Kidney glomerular epithelial cell (primary cell): ENCODE measurements at places on chromosomes 2 and 18.

DNA sequence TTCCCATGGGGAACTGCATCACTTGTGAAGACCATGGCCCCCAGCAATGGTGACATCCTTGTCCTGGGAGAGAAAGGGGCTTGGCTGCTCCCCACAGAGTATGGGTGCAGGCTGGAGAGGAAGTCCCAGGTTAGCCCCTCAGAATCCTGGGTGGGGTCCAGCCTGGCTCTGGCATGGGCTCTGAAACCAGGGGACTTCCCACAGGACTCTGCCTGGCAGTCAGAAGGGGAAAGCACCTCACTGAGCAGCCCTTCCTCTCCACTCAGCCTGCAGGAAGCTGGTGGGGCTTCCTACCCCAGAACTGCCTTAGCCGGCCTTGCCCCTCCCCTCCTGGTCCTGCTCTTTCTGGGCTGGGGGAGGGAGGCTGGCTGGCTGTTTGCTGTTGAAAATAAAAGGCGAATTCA is 3.7 kb downstream of the NEURL3 start:
- no peak for DNase-seq

DNA sequence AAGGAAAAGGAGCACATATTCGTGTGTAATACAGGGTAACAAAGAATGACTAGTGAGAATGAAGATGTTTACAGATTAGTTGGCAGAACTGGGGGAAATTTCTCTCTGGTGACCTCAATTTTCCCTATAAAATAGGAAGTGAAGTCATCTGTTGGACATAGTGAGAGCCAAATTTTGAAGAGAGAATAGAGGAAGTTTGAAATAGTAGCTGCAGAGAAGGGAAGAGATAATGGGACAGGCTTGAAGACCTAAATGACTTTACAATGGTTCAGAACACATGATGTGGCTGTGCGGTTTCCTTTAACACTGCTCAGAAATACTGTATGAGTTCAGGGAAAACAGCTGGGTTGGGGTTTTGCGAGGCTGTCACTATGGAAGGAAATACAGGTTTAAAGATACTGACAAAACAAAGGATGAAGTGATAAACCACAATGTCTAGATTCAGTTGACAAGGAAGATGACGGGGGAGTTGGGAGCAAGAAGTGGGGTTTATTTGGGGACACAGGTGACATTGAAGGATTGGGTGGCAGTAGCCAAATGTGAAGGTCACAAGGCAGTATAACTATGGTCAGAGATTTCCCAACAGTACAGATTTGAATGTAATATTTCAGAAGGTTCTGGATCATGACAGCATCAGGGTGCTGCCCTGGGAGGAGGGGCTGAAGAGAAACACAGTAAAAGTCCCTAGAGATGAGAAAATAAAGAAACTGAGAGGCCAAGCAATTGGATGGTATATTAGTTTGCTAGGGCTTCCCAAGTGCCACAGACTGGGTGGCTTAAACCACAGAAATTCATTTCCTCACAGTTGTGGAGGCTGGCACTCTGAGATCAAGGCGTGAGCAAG is 82.6 kb upstream of the TANK start:
- no peak for DNase-seq

- DNase-seq: peak; percentile 55
Observed at GRCh38 chr2:162965191-162965590, 126.6 kb upstream of the KCNH7 start.

DNA sequence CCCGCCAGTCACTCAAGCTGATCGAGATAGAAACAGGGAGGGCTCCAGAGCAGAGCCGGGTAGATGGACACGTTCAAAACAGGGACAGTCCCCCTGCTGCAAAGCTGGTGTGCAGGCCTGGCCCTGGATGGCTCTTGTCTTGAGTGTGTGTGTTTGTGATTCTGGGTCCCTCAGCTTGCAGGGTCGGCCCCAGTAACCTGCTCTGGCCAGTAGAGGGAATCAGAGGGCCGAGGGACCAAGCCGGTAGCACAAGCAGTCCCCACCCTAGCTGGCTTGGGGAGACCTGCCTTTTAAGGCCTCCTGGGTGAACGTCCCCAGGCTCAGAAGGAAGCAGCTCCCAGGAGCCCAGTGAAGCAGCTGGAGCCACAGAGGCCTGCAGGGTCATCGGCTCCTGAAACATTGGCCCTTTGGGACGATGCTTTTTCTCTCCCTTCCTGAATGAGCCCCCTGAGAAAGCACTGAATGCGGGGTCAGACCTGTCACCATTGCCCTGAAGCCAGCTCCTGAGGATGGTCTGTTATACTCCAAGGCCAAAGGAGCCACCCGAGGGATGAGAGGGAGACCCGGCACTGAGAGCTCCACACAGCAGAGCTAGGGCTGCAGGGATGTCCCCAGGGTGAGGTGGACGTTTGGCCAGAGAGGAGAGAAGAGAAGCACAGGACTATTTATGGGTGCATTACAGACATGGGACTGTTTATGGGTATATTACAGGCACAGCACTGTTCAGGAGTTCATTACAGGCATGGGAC is 15.4 kb upstream of the MLPH start:
- no peak for DNase-seq

- no peak for DNase-seq
Observed at GRCh38 chr2:218000136-218000535, 2.7 kb downstream of the TNS1 start.

DNA sequence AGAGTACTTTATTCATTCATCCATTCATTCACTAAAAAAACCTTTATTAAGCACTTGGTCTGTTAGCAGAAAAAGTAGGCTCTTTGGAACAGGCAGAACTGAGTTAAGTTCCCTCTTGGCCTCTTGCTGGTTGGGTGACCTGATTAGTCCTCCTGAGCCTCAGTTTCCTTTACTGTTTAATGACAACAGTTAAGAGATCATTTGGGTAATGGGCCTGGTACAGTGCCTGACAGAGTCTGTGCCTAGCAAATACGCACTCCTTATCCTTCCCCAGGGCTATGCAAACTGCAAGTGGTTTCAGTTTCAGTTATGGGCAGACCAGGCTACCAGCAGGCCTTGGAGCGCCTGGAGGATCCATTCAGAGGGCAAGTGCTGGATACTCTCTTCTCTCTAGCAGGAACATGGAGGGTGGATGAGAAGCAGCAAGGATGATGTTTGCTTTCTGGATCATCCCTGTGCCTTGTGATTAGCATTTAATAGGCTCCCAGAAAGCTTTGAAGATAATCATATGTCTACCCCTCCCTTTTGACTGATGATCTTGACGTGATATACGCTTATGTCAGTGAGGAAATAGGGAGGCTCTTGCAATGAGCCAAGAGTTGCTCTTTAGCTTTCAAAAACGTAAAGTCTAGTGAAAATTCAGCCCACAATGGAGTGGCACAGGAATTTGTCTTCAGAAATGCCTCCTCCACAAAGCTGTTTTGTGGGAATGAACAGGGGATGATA is 12.4 kb upstream of the TAF1B start:
- no peak for DNase-seq

DNA sequence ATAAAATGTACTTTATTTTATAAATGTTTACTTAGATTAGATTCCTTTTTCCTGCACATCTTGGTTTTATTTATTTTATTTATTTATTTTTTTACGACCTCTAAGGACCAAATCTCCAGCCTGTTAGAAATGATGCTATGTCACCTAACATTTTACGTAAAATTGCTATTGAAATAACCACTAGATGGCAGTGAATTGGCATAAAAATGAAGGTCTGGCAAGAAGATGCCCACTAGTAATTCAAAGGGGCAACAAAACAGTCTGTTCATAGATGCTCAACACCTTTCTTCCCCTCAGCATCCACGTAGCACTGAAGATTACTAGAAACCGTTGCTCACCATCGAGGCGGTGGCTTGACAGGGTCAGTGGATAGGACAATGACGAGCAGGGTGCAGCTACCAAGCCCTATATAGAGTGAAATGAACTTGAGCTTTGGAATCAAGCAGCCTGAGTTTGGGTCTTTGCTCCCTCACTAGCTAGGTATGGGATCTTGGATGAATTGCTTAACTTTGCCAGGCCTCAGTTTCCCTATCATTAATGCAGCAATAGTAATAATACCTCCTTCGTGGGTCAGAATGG is 128.7 kb upstream of the L3MBTL4 start:
- peak; percentile 47 for DNase-seq

- no peak for DNase-seq
Observed at GRCh38 chr2:205755923-205756322, 73.6 kb downstream of the NRP2 start.

DNA sequence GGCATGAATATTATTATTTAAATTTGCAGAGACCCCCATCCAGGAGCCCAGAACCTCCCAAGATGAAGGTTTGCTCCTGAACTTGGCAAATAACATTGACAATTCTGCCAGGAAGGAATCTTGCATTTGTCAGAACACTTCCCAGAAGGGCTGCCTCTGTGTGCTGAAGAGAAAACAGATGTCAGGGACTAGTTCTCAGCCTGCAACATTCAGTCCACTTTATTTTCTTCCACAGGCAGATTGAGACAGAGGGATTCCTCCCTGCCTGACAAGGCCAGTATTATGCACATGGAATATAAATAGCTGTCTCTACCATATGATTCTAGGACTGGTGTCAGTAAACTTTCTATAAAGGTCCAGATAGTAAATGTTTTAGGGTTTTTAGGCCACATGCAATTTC is 171.5 kb upstream of the SIX2 start:
- DNase-seq: no peak

DNA sequence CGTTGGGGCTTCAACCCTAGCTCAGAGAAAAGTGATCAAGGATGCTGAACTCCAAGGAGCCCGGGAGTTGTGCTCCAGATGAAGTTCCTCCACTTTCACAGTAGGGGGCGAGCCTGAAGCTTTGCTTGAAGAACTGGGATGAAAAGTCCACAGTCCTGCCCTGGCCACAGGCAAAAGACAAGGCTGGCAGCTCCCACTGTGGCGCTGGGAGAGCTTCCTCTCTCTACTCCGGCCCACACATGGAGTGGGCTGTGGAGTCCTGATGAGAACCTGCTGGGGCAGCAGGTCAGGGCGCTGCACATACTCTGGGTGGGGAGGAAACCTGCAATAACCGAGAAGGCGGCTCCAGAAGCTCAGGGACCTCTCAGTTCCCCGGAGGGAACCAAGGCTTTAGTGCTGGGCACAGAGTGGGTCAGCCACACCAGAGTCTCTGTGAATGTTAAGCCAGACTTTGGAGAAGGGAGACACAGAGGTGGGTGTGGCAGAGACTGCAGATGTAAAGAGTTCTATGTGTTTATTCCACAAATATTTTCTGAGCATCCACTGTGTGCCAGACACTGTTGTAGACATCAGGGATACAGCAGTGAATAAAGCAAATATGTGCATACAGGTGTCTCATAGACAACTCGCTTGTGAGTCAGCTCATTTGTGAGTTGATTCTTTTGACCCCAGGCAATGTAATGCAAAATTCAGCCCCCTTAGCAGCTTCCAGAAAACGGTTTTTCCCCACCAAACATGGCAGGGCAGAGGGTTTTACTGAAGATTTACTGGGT is 48.0 kb upstream of the MRPL33 start:
- peak; percentile 81 for DNase-seq

DNA sequence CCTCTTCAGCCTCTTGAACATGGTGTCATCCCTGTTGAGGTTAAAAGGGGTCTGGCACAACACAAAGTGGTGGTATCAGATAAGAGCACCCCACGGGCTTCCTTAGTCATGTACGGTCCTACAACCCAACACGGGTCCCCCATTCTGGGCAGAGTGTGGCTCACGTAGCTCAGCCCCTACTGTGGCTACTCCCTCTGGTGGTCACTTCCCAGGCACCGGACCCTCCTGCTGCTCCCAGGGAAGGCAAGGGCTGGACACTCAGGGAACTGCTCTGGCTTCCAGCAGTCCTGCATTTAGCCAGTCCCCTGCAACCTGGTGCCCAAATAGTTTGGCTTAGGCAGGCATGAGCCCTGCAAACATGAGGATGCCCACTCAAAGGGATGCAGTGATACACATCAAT is 58.6 kb downstream of the GALNT14 start:
- DNase-seq: no peak

DNA sequence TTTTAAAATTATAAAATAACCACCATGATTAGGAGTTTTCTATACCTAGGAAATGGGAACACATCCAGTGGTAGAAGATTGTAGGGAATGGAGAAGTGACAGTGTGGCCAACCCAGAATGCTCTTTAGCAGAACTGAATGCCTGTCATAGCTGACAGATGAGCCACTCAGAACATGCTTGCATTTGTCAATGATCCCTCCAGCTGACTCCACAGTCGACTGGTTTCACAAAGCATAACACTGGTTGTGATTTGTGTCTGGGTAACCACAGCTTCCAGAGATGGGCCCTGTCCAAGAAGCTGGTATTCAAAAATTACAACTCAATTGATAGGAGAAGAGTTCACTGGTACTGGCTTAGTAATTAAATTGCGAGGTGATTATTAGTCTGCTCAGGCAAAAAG is 9.0 kb upstream of the CTIF start:
- peak; percentile 96 for DNase-seq

DNA sequence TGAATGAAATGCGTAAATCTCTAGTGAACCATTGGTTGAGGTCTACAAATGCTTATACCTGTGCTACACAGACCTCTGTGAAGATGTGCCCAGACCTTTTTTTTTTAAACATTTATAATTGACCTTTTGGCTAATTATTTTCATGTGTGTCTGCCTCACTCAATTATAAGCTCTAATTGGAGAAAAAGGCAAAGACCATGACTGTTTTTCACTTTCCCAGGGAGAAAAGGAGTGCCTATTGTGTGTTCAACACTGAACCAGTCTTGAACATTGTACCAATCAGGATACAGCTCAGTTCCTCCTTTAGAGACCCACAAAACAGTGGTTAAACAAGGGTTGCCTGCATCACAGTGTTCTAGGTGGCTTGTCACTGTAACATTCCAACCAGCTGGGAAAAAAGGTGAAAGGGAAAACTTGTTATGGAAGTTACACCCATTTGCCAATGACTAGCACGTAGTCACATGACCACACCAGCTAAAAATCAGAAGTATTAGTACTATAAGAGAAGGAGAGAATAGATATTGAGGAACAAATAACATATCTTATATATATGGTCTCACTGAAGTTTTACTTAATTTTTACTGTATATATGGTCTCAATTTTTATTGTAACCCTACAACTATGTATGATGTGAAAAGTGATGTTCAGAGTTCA is 13.4 kb downstream of the TANK start:
- DNase-seq: no peak

- DNase-seq: no peak
Observed at GRCh38 chr18:78779996-78780718, 199.5 kb upstream of the SALL3 start.

DNA sequence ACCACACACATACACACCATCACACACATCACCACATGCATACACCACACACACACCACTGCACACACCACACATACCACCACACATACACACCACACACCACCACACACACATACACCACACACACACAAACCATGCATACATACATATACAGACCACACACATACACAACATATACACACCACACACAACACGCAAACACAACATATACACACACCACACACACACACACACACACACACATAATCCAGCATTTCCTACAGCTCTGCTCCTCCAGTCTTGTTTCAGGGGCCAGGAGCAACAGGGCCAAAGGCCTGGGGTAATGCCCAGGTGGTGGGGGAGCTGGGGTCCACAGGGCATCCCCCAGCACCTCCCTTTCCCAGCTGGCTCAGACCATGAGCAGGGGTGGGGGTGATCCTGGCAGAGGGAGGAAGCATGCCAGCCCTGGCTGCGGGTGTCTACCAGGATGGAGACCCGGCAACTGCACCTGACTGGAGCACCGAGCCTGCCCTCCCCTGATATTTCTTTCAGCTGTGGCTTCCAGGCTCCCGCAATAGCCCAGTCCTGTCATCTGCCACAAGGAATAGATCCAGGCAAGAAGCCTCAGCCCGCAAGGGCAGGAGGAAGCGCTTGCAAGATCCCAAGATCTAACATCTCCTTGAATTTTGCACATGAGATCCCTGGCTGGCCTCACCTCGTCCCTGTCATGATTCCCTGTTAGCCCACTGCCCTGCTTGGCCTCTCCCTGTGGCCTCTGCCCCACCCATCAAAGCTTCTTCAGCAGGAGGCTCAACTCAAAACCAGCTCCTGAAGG is 196.9 kb downstream of the TNS1 start:
- no peak for DNase-seq
